ENCODE measurements at places on chromosomes 7 and 10.

DNA sequence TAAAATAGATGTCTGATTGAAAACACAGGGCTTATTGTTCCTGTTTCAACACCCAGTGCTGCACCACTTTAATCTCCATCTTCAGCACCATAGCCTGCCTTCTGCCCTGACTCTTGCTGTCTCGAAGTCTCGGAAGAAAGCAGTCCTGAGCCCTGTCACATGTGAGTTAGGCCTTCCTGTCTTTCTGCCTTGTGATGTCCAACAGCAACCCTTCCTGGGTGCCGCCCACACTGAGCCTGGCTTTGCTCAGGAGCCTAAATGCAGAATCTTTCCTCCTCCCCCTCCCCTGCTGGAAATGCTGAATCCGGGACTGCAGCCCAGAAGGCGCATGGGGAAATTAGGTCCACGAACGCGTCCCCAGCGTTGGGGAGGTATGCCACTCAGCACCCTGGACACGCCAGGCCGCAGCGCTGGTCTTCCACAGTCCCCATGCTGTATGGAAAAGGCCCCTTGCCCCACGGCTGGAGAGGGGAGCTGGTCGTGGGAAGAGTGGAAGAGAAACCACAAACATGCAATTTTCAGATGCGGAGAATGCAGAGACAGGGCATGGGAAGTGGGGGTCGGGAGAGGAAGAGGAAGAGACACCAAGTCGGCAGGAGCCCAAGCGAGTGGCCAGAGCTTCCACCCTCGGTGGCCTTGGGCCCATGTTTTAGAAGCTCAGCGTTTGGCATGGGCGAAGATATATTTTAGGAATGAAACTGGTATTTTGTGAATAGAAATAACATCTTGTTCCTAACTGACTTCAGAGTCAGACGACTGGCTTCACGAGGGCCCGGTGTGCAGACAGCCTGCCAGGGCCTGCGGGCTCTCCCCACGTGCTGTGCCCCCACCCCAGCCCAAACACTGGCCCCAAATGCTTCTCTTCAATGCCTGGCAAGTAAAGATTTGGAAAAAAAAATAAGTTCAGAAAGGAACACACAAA, 656.1 kb upstream of the FOXK1 start:
- DNase-seq, result no peak

GRCh38 chr10:74190494-74190893, 39.5 kb downstream of the ADK start:
- no peak for DNase-seq

GRCh38 chr10:31977440-31978155, 49.0 kb upstream of the ARHGAP12 start:
- DNase-seq, result peak; percentile 60

- DNase-seq, result no peak
Measured at GRCh38 chr10:80144067-80144695, 11.7 kb downstream of the PLAC9 start.

DNA sequence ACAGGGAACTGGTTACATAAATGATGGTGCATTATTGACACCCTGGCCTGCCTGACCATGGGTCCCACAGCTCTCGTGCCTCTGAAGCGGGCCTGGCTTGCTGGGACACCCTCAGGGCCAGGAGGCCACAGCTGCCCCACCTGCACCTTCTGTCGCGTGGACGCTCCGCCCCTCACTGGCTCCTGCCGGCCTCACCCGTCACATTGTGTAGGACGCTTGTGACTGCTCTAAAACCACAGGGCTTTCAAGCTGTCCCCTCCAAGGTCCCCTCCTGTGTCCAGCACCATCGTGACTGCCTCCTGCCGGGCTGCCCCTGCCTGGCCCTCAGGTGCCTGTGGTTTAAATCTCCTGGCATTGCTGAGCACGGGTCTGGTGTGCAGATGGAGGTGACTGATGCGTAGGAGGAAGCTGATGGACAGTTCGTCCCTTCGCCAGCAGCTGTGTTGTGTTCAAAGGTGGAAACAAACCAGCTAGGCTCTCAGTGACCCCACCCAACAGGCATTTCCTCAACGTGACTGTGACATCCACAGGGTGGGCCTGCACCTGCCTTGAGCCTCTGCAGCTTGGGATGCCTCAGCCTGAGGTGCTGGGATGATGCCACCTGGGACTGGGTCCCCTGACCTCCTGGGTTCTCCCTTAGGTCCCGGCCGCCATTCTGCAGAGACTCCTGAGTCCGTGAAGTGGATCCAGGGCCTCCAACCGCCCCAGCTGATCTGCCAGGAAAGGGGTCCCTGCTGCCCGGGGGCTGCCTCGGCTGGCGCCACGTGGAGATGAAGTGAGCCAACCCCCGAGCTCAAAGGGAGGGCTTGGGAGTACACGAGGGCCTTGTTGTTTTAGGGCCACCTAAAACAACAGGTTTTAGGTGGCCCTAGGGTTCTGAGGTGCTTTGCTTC, 148.5 kb downstream of the WDR37 start:
- DNase-seq, result no peak

GRCh38 chr10:76667408-76668370, 969.9 kb downstream of the KCNMA1 start:
- peak; percentile 18 for DNase-seq

GRCh38 chr7:39971924-39972323, 21.9 kb downstream of the CDK13 start:
- no peak for DNase-seq

- DNase-seq, result no peak
Measured at GRCh38 chr7:157610671-157611295, 274.0 kb downstream of the DNAJB6 start.

DNA sequence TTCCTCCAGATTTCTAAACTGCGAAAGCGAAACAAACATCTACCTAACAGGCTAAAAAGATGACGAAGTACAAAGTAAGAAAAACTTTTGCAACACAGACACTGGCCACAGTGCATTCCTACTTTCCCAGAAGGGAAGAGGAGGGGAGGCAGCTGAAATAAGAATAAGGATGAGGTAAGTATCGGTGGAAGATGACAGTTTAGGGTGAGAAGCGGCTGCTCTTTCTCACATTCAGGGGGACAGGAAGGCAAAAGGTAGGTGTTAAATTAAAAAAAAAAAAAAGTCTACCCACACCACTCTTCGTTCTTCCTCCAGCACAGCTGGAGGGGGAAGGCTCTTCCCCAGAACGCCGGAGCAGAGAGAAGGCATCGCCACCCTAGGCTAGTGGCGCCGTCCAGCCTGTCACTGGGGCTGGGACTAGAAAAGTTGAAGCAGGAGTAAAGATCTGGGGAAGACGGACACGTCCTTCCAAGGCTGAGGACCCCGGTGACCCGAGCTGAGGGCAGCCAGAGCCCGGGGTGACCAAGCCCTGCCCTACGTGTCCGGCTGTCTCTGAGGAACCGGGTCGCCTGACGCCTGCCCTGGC, 846 bp downstream of the DNAJC1 start:
- peak; percentile 54 for DNase-seq

DNA sequence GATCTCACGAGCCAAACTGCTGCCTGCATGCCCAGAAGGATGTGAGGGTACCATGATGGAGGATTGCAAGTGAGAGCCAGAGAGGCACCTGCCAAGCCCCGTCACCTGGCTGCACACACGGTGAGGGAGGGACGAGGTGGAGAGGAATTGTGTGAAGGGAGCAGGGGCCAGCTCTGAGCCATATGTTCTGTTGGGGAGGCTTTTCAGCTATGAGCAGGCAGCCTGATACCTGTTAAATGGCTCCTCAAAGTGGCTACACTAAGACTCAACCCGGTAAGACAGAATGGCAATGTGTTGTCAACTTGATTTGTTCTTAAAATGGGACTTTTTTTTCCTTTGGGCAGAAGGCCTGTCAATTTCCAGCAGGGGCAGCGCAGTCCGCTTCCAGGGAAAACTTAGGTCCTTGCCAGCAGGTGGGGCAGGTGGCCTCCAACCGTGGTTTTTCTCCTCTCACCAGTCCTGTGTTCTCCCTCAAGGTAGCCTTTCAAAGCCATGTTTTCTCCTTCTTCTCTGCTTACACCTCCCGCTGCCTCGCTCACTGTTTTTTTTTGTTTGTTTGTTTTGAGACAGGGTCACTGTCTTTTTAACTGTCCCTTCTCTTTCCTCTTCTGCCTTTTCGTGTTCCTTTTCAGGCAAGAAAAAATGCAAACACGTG, 57.7 kb upstream of the ZNRF2 start:
- DNase-seq, result no peak

- no peak for DNase-seq
Measured at GRCh38 chr7:139626817-139627216, 103.3 kb downstream of the CLEC2L start.

DNA sequence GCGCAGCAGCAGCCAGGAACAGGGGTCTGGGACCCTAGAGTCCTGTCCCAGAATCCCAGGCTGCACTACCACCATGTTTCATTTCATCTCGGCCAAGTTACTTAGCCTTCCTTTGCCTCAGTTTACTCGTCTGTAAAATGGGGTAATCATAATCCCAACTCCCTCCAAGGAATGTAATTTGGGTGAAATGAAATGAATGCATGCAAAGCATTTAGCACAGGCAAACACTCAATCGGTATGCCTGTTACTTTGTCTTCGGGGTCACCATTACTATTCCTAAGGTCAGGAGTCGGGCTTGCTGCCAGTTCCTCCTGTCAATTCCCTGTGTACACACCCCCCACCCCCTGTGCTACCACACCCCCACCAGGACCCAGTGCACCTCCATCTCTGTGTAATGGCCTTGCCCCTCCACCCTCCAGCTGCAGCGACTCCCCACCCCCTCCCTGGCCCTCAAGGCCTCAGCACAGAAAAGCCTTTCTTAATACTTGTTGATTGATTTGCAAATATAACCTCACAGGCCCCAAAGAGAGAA, 1.7 kb downstream of the TNS3 start:
- peak; percentile 22 for DNase-seq

DNA sequence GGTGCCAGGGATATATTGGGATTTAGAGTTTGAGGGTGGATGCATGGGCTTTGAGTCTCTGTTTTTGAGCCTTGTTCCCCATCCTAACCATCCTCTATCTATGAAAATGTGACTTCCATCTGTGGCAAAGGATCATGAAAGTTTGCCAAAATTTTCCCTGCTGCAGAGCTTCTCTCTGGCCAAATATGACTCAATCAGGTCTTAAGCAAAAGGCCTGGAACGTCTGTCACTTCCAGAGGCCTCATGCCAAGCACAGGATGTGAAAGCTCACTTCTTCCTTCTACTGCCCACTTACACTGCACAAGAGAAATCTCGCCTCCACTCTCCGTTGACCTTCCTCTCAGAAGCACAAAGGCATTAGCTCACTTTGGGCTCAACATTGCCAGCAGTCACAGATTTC, 696.9 kb upstream of the NRP1 start:
- DNase-seq, result peak; percentile 94

All from fibroblast of gingiva (primary cell).